ENCODE measurements at places on chromosomes 4 and X. TPM values are rescaled to one million over a fixed set of nuclear protein-coding genes. Genes with fewer than 3 reads are reported as not detected.
A peak's percentile ranks its signal among the peaks of the same experiment; 100 is the strongest.

Gene SMIM31
- total RNA-seq: not detected

Gene RHOXF2
- total RNA-seq: not detected

Gene AWAT2
- total RNA-seq: 0.20 TPM

Gene ANAPC4
- 16.8 TPM for total RNA-seq

Gene FGG
- total RNA-seq: not detected

Gene NSG1
- not detected for total RNA-seq

Gene PAGE1
- total RNA-seq: not detected

Gene CT47B1
- total RNA-seq: not detected

DNA sequence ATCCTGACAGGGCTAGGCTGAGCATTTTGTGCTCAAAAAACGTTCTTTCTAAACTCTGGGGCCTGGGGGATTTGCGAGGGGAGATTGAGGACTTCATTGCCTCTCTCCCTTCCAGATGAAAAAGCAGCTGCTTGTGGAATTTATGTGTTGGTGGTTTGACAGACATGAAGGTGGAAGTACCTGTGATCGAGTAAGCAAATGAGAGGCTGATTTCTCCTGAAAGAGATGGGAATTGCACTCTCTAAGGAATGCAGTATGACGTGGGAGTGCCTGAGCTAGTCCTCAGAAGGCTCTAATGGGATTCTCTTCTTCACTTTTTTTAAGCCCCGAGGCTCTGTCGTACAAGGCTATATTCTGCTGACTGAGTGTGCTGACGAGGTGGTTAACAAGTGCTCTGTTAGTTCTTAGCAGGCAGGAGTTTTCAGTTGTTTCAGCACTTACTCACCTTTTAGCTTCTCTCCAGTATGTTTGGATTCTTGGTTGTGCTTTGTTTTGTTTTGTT is 426.8 kb upstream of the CNKSR2 start:
- no peak for DNase-seq

DNA sequence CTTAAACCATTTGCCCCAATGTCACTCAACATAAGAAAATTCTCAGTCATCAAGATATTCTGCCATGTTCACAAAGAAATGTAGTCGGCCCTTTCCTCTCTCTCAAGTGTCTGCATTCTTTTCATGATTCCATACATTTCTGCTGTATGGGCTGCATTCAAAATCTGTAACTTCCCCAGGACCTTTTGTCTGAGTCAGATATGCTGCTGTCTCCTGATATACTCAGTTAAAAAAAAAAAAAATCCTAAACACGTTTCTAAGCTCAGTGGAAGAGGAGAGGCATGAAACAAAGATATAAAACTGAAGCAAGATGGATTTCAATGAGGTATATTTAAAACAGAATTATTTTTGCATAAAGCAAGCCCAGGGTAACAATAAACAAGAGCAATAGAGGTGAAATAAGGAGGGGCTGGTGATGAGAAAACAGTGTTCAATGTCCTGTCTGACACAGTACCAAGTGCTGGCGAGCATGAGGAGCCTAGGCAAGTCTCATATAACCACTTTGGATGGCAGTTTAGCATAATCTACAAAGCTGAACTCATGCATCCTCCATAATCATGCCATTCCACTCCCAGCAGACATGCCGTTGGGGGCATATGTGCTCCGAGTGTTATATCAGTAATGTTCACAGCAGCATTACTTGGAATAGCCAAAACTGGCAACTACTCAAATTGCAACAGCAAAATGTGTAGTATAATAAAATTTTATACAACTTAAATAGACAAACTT is 76.7 kb downstream of the MANBA start:
- DNase-seq: no peak

GRCh38 chr4:79874197-79874596 is 198.8 kb downstream of the ANTXR2 start:
- no peak for DNase-seq

DNA sequence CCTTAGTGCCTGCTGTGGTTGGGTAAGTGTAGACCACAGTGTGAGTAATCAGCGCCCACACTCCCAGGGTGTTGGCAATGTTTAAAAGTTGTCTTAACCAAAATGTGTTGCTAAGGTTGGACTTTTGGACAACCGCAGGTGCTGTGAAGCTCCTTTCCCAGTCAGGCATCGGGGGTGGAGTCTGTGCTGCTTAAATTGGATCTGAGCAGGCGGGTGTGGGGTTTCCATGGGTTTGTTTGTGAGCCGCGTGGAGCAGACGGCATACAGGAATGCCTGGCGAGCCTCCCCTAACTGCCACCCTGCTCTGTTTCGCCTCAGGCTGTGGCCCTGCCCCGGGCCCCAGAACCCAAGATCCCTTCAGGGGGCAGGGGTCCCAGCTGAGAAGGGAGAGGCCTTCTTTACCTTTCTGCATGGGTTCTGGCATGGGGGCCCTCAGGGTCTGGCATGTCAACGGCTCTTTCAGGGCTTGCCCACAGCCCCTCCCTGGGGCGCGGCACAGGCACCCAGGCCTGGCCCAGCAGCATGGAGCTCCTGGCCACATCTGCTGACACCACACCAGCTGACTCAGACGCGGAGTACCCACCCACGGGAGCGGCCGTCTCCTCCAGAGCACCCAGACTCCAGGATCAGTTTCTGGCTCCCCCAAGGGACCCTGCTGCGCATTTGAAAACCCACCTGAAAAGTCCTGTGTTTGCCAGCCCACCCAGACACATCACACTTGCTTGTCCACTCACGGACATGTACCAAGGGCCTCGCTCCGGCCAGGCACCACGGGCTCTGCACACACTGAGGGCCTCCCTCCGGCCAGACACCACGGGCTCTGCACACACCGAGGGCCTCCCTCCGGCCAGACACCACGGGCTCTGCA is 5.1 kb upstream of the SPON2 start:
- no peak for DNase-seq

GRCh38 chrX:153873282-153874084 is 12.5 kb downstream of the L1CAM start:
- no peak for DNase-seq

DNA sequence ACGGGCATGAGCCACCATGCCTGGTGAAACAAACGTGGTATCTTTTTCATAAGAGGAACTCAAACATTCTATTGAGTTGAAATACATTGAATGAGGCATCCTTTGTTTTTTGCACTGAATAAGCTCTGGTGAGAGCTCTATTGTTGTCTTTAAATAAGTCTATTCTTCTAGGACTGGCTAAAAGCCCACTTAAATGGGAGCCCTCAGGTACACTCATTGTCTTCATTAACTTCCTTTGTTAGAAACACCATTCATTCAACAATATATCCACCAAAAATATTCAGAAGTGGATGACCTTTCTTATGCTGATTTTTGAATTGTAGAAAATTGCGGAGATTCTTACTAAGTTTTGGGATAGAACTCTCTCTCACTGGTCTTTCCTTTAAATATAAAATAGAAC is 568.0 kb downstream of the IL1RAPL1 start:
- no peak for DNase-seq

DNA sequence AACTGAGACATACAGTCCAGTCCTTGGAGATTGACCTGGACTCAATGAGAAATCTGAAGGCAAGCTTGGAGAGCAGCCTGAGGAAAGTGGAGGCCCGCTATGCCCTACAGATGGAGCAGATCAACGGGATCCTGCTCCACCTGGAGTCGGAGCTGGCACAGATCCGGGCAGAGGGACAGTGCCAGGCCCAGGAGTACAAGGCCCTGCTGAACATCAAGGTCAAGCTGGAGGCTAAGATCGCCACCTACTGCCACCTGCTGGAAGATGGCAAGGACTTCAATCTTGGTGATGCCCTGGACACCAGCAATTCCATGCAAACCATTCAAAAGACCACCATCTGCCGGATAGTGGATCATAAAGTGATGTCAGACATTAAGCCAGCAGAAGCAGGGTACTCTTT is 20.4 kb upstream of the FRMPD3 start:
- peak; percentile 48 for DNase-seq

DNA sequence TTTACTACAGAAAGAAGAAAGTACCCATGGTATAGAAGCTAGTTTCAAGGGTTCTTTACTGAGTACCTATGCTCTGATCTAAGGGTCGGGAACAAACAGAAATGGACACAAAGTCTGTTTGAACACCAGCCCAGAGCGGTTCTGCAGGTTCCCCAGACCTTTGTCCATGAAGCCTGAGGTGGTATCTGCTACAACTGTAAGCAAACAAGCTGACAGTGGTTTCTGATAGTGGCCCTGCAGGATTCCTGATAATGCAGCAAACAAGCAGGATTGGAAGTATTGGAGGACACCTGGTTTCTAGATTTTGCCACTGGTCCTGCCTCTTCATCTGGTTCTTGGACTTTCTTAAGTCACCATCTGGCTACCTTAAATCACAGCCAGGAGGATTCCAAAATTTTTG is 23.7 kb downstream of the SMPX start:
- DNase-seq: no peak

GRCh38 chrX:12469296-12469695 is 321.9 kb upstream of the PRPS2 start:
- no peak for DNase-seq

GRCh38 chr4:40939856-40940255 is 190.1 kb downstream of the NSUN7 start:
- no peak for DNase-seq

DNA sequence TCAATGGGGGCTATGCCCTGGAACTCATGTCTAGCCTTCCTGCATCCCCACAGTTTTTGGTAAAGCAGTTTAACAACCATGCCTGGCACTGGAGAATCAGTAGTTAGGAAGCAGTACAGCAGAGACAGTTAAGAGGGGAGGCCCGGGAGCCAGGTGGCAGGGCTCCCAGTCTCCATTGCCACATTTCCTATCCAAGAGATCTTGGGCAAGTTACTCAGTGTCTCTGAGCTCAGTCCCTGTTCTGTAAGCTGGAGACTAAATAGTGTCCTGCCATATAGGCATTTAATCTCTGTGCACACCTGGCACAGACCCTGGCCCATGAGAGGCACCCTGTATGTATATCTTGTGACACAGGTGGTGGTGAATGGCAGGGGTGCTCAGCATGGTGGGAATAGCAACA is 156.1 kb upstream of the EOLA2 start:
- no peak for DNase-seq

DNA sequence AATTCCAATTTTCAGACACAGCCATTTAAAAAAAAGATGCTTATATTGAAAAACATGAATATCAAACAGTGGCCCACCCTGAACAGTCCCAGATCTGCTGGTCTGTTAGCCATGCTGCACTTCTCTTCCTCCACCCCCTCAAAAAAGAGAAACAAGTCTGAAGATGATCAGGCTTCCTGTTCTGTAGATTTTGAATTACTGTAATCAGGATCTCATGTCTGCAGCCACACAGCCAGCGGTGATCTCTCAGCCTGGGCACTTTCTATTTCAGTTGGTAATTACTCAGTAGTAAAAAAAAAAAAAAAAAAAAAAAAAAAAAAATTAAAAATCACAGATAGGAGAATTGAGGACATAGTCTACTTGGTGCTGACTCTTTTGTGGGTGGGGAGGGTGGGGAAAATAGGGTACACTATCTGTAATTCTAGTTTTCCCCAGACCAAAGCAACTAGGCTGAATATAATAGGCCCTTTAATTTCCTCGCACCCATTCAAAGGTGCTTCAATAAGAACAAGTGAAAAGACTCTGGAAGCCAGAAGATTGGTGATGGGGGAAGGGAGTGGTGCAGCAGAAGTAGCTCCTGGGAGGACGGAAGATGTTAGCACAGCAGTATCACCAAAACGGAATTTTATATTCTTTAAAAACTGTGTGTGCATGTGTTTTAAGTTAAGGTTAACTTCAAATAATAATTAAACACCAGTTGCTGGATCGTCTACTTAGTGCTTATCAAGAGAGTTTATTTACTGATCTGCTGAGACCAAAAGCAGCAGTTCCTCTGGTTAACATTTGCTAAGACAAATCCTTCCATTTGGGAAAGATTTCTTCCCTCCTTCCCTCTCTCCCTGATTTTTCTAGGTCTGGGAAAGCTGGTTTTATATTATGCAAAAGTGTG is 47.0 kb downstream of the SPRY1 start:
- DNase-seq: peak; percentile 59
